ENCODE measurements at places on chromosomes 11 and 22. TPM values are rescaled to one million over a fixed set of nuclear protein-coding genes. Genes with fewer than 3 reads are reported as not detected.

RASGRP2 gene
- not detected for total RNA-seq

ARHGAP8 gene
- total RNA-seq: 29.4 TPM

RBFOX2 gene
- total RNA-seq: 75.1 TPM

UCP3 gene
- total RNA-seq: 1.2 TPM

FDX1 gene
- total RNA-seq: 14.8 TPM

MS4A4A gene
- total RNA-seq: not detected

- 0 out of 2 replicates have a peak, but pooled peaks cover 3% of the 10 kb centered on the region for H3K36me3 ChIP-seq
- no peak overlapping the region for H3K4me3 ChIP-seq
- H3K27ac ChIP-seq: no peak overlapping the region
- peaks cover 7% of the 10 kb centered on the region for H3K4me1 ChIP-seq
- H3K27me3 ChIP-seq: no peaks in the 10 kb centered on the region
Observed at GRCh38 chr11:100748153-100748552, 61.1 kb downstream of the ARHGAP42 start.

DNA sequence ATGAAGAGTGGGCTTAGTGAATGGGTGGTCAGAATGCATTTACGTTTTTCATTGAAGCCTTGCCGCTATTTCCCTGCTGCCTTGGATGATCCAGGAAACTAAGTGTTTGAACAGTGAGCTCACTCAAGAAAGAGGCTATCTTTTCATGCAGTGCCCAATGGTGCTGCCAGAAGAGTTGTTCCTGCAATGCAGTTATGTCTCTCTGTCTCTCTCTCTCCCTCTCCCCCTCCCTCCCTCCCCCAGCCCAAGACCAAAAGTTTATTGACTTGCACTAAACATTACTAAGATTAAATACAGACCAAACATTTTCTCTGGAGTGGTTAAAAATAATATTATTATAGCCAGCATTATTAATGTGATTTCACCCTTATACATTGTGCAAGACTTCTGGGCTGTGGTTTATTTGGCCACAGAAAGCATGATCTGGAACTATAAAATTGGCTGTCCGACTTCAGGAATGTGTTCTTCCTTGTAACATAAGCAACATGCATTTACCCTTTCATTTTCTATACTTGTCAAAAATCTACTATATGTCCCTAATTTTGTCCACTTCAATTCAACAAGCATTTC lies 6.6 kb upstream of the FUT4 start:
- no peaks in the 10 kb centered on the region for H3K27me3 ChIP-seq
- H3K4me3 ChIP-seq: peak overlapping the region; percentile 13
- no peaks in the 10 kb centered on the region for H3K36me3 ChIP-seq
- peak; percentile 67 for DNase-seq
- H3K4me1 ChIP-seq: peaks cover 26% of the 10 kb centered on the region

DNA sequence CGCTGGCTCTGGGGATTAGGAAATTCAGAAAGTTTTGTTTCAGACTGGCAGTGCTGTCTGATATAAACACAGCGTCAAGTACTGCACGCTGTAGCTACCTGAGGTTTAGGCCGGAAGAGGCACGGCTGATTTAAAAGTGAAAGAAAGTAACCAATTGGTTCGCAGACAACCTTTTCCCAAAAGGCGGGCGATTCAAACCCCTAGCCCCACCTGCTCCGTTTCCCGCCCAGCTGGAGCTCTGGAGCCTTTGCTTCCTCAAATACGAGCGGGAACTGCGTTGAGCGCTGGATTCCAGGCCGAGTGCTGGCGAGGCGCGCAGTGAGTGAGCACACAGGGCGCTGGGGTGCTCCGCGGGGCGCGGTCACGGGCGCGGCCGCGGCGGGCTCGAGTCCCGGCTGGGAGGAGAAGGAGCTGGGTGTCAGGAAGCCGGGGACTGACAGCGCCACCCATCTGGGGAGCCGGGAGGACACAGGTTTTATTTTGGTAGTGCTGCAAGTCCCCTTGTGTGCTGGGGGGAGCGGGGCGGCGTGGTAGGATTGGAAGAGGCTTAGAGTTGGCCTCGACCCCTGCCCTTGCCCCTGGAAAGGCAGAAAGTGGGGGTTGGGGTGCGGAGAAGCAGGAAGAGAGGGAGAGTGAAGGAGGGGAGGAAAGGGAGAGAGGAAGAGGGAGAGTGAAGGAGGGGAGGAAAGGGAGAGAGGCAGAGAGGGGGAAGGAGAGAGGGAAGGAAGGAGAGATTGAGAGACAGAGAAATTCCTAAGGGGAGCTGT lies 2.1 kb downstream of the FAM111A start:
- peak overlapping the region; percentile 68 for H3K27ac ChIP-seq
- H3K27me3 ChIP-seq: no peaks in the 10 kb centered on the region
- peaks cover 29% of the 10 kb centered on the region for H3K36me3 ChIP-seq
- H3K4me1 ChIP-seq: peaks cover 38% of the 10 kb centered on the region

DNA sequence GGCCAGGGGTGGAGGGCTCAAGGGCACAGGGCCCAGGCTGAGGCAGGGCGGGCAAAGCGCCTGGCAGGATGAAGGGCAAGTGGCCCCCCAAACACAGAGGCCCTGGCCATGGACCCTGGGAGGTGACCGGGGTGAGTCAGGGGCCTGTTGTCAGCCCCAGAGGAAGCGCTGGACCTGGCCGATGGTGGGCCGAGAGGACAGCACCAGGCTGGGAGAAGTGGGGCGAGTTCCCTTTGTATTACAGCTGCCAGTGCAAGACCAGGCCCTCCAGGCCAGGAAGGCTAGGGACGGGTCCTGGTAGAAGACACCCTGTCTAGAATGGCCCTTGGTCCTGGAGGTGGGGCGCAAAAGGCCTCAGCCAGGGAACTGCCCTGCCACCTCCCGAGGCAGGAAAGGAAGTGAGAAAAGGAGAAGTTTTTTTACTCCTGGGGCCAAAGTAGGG lies 12.8 kb downstream of the CXCR5 start:
- no peak for DNase-seq
- H3K36me3 ChIP-seq: peaks cover 28% of the 10 kb centered on the region
- no peaks in the 10 kb centered on the region for H3K4me1 ChIP-seq
- no peaks in the 10 kb centered on the region for H3K27me3 ChIP-seq
- H3K4me3 ChIP-seq: no peak overlapping the region

DNA sequence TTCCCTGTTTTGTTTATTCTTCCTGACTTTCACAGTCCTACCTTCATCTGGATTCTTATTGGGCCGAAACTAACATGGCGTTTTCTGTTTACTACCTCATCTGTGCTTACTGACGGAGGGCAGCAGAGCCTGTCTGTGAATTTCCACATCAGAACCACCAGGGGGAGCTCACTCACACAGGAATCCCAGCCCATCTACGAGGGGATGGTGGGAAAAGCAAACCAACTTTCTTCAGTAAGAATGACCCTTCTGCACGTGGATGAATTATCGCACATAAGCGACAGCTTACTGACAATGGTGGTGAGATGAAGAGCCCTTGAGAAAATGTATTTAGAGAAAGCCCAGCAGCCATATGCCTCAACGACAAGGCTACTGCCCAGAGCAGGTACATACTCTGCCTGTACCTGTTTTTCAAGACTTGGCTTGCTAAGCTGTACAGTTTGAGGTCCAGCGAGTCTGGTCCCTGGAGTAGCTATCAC lies 42.5 kb downstream of the LARGE2 start:
- H3K4me3 ChIP-seq: no peak overlapping the region
- H3K36me3 ChIP-seq: no peaks in the 10 kb centered on the region
- H3K27ac ChIP-seq: no peak overlapping the region
- no peaks in the 10 kb centered on the region for H3K27me3 ChIP-seq

- no peak for DNase-seq
- no peaks in the 10 kb centered on the region for H3K4me1 ChIP-seq
- no peak overlapping the region for H3K27ac ChIP-seq
- 0 out of 2 replicates have a peak, but pooled peaks cover 3% of the 10 kb centered on the region for H3K36me3 ChIP-seq
- H3K27me3 ChIP-seq: no peaks in the 10 kb centered on the region
Observed at GRCh38 chr22:30927806-30928205, 40.8 kb downstream of the MORC2 start.

GRCh38 chr22:25488244-25489020 lies 76.0 kb upstream of the GRK3 start:
- peak; percentile 70 for DNase-seq
- no peak overlapping the region for H3K4me3 ChIP-seq
- no peaks in the 10 kb centered on the region for H3K27me3 ChIP-seq
- H3K4me1 ChIP-seq: 0 out of 2 replicates have a peak, but pooled peaks cover 5% of the 10 kb centered on the region

GRCh38 chr11:133172349-133172748 lies 360.0 kb downstream of the OPCML start:
- H3K4me3 ChIP-seq: no peak overlapping the region
- H3K27ac ChIP-seq: no peak overlapping the region
- H3K4me1 ChIP-seq: no peaks in the 10 kb centered on the region
- no peaks in the 10 kb centered on the region for H3K36me3 ChIP-seq

Data from PC-3 (cell line).